ENCODE measurements at places on chromosomes 16 and 17.

GRCh38 chr17:7176107-7176840 is 2.9 kb downstream of the ASGR1 start:
- no peak for DNase-seq

- no peak for DNase-seq
Measured at GRCh38 chr17:9434642-9435057, 141.0 kb downstream of the STX8 start.

- no peak for DNase-seq
Measured at GRCh38 chr17:76550712-76551615, 11.1 kb downstream of the PRCD start.

DNA sequence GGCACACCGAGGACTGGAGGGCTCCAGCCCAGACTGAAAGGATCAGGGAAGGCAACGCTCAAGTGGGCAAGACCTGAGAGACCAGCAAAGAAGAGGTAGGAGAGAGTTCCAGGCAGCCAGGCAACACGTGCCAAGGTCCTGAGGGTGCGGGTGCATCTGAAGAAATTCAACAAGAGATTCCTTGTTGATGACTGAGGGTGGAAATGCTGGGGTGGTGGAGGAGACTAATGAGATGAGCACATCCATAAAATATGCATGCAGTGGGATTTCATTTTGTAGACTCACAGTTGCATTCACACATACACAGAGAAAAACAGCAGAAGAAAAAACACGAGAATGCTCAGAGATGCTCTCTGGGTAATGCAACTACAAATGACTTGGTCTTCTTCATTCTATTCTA is 154.8 kb upstream of the FOXF1 start:
- DNase-seq: no peak

DNA sequence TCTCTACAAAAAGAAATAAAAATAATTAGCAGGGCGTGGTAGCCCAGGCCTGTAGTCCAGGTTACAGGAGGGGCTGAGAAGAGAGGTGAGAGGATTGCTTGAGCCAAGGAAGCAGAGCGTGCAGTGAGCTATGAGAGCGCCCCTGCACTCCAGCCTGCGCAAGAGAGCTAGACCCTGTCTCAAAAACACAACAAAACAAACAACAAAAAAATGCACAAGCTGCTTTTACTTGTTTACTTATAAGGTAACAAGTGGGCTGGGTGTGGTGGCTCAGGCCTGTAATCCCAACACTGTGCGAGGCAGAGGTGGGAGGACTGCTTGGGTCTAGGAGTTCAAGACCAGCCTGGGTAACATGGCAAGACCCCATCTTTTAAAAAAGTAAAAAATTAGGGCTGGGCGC is 1.7 kb downstream of the CYTH1 start:
- no peak for DNase-seq

DNA sequence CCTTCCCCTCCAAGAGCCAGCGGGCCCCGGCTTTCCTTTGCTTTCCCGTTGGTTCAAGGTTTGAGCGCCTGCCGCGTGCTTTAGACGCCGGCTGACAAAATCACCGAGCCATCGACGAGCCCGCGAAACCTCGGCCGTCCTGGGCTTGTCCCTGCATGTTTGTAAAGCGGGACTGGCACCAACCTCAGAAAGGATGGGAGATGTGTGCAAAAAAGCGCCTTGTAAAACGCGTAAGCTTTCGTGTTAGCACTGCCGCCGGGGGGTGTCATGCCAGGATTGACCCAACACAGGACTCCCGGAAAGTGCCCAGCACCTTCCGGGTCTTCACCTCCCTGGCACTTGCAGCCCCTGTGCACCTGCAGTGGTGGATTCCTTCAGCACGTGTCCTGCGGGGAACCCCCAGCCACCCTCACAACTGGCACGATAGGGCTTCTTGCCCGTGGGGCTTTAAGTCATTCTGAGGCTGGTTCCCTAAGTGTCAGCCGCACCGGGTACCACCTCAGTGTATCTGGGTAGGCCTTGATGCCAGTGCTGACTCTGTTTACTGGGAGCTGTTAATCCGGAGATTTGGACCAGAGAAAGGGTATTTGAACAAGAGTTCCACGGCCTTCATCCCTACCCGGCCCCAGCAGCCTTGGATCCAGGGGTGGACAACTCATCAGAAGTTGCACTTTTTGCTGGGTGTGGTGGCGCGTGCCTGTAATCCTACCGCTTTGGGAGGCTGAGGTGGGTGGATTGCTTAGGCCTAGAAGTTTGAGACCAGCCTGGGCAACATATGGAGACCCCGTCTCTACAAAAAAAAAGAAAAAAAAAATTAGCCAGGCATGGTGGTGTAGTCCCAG is 817 bp downstream of the NDUFAF8 start:
- no peak for DNase-seq

- no peak for DNase-seq
Measured at GRCh38 chr17:1872976-1873375, 43.2 kb downstream of the RPA1 start.

DNA sequence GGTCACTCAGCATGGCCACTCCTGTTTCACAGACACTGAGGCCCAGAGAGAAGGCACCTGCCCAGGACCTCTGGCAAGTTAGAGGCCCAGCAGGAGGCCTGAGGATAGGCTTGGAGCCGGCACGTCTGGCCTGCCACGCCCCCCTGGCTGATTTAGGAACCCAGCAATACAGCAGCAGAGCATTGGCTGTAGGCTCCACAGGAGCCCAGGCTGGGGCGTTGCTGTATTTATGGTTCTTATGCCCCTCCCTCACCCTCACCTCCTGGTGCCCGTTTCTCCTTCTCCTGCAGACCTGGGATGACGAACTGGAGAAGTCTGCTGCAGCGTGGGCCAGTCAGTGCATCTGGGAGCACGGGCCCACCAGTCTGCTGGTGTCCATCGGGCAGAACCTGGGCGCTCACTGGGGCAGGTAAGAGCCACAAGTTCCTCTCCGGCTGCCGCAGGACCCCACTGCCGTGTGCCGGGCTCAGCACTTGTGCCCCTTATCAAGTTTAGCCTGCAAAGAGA is 25.8 kb downstream of the CRISPLD2 start:
- no peak for DNase-seq

DNA sequence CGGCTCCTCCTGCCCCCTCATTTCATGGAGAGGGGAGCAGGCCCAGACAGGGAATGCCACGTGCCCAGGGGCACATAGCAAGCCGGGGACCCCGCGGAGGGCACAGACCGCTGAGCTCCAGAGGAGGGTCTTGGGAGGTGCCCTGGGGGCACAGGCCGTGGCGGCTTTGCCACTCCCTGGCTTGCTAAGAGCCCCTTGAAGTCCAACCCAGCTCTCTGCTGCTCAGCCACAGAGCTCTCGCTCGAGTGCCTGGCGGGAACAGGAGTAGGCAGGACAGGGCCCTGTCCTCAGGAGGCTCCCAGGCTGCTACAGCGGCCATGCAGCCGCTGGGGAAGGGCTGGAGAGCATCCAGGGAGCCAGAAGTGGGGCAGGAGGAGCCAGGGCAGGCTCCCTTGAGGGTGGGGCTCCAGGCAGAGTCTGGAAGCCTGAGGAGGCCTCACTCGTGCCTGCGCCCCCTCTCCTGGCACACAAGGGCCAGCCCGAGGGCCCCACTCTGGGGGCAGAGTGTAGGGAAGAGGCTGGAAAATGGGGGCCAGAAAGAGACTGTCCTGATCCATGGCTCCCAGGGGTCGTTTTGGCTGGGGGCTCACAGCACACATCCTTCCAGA is 4.4 kb upstream of the RAB26 start:
- DNase-seq: no peak

DNA sequence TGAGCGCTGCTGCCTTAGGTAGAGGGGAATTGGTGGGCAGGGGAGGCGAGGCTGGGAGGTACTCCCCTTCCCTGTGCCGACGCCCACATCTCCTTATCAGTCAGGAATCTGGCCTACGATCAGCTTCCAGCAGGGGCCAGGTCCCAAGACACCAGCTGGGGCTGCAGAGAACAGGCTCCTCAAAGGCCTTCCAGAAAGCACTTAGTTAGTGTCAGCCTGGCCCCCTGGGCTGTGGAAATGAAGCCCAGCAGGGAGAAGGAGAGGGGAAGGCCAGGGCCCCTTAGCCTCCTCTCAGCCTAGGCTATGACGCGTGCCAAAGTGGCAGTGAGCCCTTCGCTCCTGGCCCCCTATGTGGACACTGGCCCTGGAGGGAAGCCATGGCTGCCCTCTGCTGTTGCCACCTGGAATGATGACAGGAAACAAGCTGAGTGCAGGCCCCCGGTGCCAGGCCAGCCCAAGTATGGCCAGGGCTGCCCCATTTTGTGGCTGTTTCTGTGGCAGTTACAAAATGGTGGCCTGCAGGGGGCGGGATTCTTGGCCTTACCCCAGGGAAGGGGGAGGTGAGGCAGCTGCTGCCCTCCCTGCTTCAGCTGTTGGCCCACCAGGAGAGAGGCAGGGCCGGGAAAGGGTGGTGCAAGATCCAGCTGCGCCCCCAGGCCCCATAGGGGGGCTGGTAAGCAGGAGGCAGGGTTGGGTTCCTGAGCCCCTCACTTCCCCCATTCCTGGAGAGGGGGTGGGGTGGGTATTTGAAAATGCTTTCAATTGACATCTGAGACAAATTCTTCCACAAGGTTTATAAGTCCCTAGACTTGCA is 11.3 kb downstream of the TBX4 start:
- DNase-seq: no peak

DNA sequence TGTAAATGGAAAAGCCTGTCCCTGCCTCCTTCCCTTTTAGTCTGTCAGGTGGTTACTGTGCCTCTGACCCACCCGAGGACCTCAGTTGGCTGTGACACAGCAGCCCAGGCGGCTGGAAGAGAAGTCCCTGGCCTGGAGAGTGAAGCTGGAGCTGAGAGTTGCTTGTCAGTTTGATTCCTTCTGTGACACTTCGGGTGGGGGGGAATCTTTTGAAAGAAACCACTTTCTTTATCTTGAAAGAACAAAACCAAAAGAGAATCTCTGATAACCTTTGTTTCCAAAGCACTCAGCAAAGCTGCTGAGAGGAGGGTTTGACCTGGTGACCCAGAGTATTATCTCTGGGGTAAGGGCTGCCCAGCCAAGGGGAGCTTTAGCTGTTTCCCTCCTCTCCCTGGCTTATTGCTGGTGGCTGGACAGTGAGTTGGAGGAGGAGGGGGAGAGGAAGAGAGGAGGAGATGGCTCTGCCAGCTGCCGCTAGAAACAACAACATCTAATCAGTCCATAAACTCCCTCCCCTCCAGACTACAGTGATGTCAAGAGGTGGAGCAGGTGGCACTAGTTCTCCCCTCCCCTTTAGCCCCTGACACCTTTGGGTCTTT is 34.0 kb downstream of the YPEL2 start:
- no peak for DNase-seq

- no peak for DNase-seq
Measured at GRCh38 chr16:89581045-89581695, 5.6 kb downstream of the CPNE7 start.

- DNase-seq: no peak
Measured at GRCh38 chr17:68807998-68808772, 147.0 kb downstream of the ABCA8 start.

DNA sequence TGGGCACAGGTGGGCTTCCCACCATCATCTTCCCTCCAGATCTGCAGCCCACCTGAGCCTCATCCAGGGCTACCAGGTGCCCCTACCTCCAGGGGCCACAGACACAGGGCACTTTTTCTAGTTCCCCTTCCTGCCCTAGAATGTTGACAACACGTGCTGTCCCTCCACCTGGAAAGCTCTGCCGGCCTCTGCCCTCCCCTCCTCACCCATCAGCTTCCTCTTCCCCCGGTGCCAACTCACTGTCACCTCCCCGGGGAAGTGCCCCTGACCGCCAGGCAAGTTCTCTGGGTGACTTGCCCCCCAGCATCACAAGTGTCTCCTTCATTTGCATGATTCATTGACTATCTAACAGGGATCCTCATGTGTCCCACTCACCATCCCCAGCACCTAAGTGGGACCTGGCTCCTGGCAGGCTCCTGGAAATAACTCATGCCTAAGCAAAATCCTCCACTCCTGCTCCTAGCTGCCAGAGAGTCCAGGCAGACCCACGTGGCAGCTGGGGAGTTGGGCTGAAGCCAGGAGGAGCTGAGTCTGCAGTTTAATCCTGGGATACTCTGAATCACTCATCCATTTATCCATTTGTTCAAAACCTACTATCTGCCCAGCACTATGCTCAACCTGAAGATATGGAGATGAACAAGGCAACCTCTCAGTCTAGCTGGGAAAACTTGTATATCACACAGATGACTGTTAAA is 304.4 kb downstream of the FOXL1 start:
- no peak for DNase-seq

- no peak for DNase-seq
Measured at GRCh38 chr17:79160980-79161636, 86.5 kb downstream of the ENGASE start.

GRCh38 chr16:1014771-1015495 is 33.4 kb downstream of the SOX8 start:
- no peak for DNase-seq

GRCh38 chr17:76009969-76010661 is 9.5 kb downstream of the CDK3 start:
- no peak for DNase-seq

DNA sequence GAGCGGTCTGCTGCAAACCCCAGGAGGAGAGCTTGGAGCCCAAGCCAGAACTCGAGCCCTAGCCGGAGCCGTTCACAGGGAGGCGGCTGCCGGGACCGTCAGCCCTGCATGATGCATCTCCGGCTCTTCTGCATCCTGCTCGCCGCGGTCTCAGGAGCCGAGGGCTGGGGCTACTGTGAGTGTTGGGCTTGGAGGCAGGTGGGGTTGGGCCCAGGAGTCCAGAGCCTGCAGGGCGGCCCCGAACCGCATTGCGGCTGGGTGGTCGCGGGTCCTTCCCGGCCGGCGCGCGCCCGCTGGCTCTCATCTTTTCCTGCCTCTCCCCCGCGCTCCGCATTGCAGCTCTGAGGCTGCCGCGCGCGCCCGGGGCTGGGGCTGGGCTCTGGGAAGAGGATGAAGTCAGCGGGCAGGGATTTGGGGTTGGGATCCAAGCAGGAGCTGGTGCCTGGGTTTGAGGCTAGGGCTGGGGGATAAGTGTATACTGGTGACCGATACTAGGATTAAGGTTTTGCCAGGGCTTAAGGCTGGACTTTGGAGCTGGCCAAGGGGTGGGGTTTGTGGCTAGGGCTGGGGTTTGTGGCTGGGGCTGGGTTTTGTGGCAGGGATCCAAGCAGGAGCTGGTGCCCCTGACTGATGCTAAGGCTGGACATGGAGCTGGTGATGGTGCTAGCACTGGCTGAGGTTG is 532 bp downstream of the CNTNAP1 start:
- DNase-seq: no peak
